Urinary bladder (tissue), 4 donors: ENCODE measurements at places on chromosomes 11 and 22. TPM values are rescaled to one million over a fixed set of nuclear protein-coding genes. Genes with fewer than 3 reads are reported as not detected.

The ANO1 gene
- 10.4 TPM for polyA plus RNA-seq

The CDK2AP2 gene
- polyA plus RNA-seq = 75.8 TPM

The VSIG2 gene
- 36.4 TPM for polyA plus RNA-seq

DNA sequence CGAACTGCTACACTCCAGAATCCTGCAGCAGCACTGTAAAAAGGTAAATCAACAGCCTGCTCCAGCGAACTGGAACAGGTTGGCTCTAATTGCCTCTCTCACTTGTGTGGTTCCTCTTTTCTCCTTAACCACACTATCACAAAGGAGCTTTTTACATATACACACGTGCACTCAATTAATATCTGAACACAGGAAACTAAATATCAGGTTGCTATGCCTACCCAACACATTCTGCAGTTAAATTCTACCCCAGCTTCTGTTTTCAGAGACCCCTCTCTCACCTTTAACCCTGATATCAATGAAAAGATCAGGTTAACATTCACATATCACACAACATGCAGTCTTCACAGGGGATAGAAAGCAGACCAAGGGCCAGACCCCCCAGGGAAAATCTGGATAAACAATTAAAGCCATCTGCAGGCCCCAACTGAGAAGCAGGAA lies 11.0 kb downstream of the RBFOX2 start:
- no peak for DNase-seq

The WNT7B gene
- polyA plus RNA-seq = 4.1 TPM

The EED gene
- 13.8 TPM for polyA plus RNA-seq

GRCh38 chr22:44546686-44547310 lies 48.8 kb upstream of the RTL6 start:
- no peak for DNase-seq

DNA sequence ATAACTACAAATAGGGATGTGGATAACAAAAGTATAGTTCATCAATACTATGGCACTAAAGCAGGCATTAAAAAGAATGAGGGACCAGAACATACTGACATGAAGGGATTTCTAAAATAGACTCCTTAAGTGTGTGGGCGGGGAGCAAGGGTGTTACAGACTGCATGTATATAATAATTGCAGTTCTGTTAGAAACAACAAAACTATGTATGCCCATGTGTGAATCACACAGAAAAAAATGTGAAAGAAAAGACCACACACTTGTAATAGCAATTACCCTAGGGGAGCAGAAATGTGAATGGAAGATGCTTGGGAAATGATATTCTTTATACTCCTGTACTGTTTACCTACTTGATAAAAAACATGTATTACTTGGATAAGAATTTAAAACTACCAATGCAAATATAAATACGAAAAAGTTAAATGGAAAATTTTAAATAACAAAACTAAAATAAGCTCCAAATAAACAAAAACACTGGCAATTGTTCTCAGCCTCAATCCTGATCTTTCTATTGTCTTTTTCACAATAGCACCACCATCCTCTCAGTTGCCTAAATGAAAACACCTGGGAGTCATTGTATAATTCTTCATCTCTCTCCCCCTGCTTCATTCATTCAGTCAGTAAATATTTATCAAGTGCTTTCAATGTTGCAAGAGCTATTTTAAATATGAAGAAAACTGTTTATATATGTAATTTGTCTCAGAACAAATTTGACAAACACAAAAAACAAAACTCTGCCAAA lies 129.8 kb downstream of the FCHSD2 start:
- no peak for DNase-seq

DNA sequence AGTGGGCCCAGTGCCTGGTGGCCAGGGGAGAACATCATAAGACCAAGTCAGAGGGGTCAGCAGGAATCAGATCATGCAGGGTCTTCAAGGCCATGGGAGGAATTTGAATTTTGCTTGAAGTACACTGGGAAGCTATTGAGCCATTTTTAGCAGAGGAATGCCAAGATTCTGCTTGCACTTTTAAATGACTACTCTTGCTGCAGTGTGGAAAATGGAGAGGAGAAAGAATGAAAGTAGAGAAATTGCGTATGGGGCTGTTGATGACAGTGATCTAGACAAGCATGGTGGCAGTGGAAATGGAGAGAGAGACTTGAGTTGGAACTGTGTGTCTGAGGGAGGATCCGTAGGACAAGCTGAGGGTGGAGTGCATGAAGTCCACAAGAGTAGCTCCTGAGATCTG lies 128.1 kb downstream of the WNT7B start:
- DNase-seq = no peak
